ENCODE measurements at places on chromosomes 4 and X. TPM values are rescaled to one million over a fixed set of nuclear protein-coding genes. Genes with fewer than 3 reads are reported as not detected.

Gene SHROOM3
- total RNA-seq = not detected

Gene TRO
- total RNA-seq = not detected

Gene ADRA2C
- total RNA-seq = 0.21 TPM

Gene PPP2R3B
- total RNA-seq = 301 TPM

Gene DRD5
- not detected for total RNA-seq

Gene ARR3
- total RNA-seq = not detected

Gene USP53
- 10.5 TPM for total RNA-seq

Gene PIGA
- total RNA-seq = 25.0 TPM

Gene FGFBP2
- total RNA-seq = not detected
